ENCODE measurements at places on chromosomes 2 and 18. TPM values are rescaled to one million over a fixed set of nuclear protein-coding genes. Genes with fewer than 3 reads are reported as not detected.

DNA sequence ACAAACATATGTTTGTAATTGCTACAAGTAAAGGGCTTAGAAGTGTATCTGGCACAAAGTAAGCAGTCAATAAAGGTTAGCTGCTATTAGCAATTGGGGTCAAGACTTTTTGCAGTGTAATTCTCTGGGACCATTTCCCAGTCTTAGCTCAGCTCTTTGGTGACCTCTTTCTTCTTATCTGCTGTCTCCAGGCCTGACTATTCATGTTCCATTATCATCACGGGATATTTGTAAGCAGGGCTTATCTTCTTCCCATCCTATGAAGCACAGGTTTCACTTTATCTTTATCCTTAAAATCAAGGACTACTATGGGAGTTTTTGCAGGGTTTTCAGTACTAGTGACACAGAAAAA lies 131.7 kb downstream of the DOCK10 start:
- DNase-seq, result peak; percentile 41

STON1 gene
- total RNA-seq, result 12.1 TPM

DNA sequence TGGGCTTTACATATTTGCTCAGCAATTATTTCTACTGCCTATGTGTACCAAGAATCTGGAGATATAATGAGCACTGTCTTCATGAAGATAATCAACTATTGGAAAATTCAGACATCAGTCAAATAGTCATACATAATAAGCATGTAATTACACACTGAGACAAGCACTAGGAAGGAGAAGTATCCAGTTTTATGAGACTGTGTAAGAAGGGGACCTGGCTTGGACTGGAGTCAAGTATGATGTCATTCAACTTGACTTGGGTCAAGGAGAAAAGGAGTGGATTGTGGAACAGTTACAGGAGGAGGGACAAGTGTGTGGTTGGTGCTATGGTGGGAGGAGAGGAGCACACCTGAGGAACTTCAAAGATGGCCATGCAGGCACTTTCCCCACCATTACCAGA lies 419.8 kb upstream of the TRIB2 start:
- DNase-seq, result no peak

- DNase-seq, result no peak
Measured at GRCh38 chr18:63890950-63891304, 3.4 kb downstream of the SERPINB2 start.

- peak; percentile 69 for DNase-seq
Measured at GRCh38 chr2:18518116-18519111, 42.0 kb downstream of the RDH14 start.

RNF103 gene
- 17.5 TPM for total RNA-seq

DNA sequence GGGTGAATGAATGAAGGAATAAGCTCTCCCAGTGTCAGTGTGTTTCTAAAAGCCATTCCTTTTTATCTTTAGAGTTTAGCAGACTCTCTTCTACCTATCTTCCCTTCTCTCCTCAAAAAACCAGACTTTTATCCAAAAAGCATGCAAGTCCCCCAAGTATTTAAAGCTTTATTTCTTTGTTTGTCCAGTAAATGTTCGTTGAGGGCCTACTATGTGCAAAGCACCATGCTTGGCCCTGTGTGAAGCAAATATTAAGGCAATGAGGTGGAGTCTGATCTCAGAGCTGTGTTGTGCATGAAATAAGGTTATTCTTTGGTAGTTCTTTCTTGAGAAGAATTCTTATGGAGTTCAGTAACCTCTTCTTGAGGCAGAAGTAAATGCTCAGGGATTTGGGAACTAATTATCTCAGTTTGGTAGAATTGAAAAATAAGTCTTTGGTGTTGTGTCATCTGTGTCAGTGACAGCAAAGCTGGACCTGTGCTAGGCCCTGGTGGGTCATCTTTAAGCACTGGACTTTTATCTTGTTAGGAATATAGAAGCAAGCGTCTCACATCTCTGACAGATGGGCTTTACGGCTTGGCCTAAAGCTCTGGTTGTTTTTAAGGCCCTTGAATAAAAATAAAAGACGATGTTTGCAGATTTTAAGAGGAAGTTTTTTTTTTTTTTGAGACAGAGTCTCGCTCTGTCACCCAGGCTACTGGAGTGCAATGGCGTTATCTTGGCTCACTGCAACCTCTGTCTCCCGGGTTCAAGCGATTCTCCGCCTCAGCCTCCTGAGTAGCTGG lies 28.1 kb upstream of the CASP10 start:
- no peak for DNase-seq

- DNase-seq, result no peak
Measured at GRCh38 chr2:181780657-181781056, 100.3 kb upstream of the NEUROD1 start.

ACVR1 gene
- 30.8 TPM for total RNA-seq
